ENCODE measurements at places on chromosomes 2 and 18. TPM values are rescaled to one million over a fixed set of nuclear protein-coding genes. Genes with fewer than 3 reads are reported as not detected.
A peak's percentile ranks its signal among the peaks of the same experiment; 100 is the strongest.

- no peak for DNase-seq
These were observed 571 bp downstream of the EEF1B2 start for GRCh38 chr2:206160125-206160806.

DNA sequence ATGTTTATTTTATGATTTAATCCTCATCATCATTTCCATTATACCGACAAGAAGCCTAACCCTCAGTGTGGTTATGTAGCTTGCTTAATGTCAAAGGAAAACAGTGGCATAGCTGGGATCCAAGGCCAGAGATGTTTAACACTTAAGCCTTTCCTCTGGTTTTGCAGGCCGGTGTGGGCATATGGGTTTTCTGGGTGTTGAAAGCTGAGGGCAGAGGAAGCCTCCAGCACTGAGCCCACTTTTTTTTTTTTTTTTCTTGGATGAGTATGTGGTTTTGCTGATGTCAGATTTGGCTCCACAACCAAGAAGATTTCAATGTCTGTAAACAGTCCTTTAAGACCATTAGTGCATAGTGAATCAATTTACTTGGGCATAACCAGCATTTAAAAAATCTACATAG is 41.3 kb downstream of the LHCGR start:
- no peak for DNase-seq

DNA sequence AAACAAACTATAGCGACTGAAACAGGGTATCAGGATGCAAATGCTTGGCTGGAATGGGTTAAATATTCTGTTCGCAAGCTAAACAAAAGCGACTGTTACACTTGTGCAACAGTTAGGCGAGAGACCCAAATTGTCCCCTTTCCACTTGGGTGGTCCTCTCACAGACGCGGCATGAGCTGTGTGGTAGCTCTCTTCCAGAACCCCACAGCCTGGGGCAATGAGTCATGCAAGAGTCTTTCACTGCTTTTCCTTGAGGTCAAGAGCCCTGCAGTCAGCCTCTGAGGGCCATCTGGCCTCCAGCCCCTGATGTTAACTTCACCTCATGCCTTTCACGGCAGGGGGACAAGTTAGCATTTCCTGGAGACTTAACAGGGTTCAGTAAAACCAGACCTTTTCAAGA is 25.7 kb downstream of the SULT1C4 start:
- DNase-seq, result peak; percentile 65

GRCh38 chr18:3624935-3625741 is 175.2 kb downstream of the TGIF1 start:
- no peak for DNase-seq

DNA sequence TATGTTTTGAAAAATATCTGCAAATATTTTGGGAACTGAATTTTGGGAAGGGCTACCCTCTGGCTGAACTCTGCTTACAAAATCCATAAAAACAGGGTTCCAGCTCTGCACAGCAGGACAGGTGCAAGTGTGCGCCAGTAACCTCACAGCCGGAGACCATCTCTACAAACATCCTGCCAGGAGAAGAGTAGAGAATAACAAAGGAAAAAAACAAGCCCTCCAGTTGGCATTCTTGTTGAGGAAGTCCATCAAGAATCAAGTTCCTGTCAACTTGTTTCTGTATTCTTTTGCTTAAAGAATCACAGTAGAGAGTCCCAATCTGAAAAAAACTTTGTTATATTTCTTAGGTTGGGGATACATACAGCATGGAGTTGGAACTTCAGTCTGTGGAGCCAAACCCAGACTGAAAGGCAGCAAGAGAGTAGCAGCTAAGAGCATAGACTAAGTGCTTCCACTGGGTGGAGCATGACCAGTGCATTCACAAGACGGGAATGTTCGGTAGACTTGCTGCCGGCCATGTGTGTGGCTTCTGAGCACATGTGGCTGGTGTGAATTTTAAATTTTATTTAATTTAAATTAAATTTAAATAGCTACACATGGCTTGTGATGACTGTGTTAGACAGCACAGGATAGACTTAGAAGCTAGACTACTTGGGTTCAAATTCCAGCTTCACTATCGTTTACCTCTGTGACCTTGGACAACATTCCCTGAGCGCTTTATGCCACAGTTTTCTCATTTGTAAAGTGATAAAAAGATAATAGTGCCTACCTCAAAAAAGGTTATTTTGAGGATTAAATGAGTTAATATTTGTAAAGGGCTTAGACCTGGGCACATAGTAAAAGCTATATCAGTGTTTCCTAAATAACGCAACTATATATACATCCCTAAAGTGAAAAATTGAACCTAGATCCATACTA is 41.9 kb downstream of the SPTBN1 start:
- peak; percentile 29 for DNase-seq

IL36A gene
- total RNA-seq, result not detected
